CD8-positive, alpha-beta memory T cell (primary cell): ENCODE measurements at places on chromosomes 5 and 9.

DNA sequence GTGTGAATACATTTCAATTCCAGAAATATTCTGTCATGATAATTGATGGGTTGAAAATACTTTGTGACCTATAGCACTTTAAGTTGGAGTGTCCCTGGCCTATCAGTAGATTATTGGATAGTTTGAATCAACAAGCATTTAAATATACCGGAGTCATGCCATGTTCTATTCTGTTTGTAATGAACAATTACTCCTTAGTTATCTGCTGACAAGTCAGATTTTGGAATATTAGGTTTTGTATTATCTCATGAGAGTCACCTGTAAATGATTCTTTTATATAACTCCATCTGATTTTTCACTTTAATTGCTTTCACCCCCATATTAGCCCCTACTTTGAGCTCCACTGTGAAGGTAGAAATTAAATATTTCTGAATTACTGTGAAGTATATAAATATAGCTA, 92.5 kb upstream of the SH3GL2 start:
- DNase-seq = no peak

DNA sequence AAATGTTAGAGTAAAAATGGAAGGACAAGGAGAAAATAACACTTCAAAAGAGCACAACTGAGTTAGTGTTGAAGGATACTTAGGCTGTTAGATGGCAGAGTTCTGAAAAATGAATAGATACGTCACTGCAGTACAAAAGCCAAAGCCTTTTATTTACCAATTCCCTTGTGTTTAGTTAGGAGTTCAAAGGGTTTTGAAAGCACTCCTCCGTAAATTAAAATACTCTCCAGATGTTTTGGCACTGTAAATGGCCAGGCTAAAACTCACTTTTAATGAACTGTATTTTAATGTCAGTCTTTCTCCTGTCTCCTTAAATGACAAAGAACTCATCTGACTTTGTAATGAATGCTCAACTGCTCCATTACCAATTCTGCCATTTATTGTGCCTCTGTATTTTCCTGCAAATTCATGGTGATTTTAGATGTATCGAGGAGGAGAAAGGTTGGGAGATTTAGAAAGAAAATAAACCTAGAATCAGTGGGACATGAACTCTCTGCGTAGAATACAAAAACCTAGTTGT, 1727.2 kb downstream of the MAT2B start:
- DNase-seq = no peak

GRCh38 chr5:13503017-13503416, 441.5 kb downstream of the DNAH5 start:
- DNase-seq = no peak

- DNase-seq = no peak
These were observed 49.3 kb downstream of the ZFAND5 start for GRCh38 chr9:72315510-72316311.

GRCh38 chr5:91207248-91207647, 175.9 kb downstream of the ARRDC3 start:
- no peak for DNase-seq

- no peak for DNase-seq
These were observed 46.8 kb upstream of the RNF130 start for GRCh38 chr5:180118391-180118791.

GRCh38 chr9:121566481-121567465, 67.1 kb upstream of the GGTA1 start:
- no peak for DNase-seq

GRCh38 chr5:43281840-43282658, 31.2 kb downstream of the HMGCS1 start:
- DNase-seq = no peak

DNA sequence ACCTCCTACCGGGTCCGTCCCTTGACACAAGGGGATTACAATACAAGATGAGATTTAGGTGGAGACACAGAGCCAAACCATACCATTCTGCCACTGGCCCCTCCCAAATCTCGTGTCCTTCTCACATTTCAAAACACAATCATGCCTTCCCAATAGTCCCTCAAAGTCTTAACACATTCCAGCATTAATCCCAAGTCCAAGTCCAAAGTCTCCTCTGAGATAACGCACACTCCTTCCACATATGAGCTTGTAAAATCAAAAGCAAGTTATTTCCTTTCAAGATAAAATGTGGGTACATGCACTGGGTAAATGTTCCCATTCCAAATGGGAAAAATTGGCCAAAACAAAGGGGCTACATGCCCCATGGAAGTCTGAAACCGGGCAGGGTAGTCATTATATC, 463.9 kb upstream of the CDH9 start:
- DNase-seq = no peak
